ENCODE measurements at places on chromosomes 3 and 15.

- no peak for DNase-seq
Measured at GRCh38 chr15:77329202-77329601, 90.7 kb downstream of the PEAK1 start.

- DNase-seq: no peak
Measured at GRCh38 chr15:56953790-56954189, 35.3 kb downstream of the TCF12 start.

DNA sequence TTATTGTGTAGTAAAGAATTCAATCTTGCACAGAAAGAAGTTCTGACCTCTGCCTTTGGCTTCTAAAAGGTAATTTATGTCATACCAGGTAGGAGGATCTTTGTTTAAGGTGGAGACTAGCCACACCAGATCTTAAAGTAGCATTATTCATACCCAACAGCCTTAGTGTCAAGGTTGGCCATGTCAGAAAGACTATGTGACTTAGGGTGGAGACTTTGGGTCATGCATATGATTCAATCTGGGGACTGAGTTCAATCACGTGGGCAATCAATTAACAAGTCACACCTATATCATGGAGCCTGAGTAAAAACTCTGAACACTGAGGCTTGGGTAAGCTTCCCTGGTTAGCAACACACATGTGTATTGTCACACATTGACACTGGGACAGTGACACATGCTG is 28.5 kb upstream of the ENTPD3 start:
- DNase-seq: no peak

DNA sequence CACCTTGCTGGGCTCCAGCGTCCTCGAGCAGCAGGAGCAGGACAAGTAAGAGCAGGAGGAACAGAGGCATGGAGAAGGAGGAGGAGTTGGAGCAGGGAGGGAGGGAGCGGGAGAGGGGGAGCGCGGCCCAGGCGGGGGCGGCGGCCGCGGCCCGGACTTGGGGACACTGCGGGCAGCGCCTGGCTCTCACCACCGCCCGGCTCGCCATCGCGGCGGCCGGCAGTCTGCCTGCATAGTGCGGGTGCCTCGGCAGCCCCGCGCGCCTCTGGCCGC is 440 bp downstream of the DCBLD2 start:
- no peak for DNase-seq

- no peak for DNase-seq
Measured at GRCh38 chr3:147387885-147388699, 18.3 kb downstream of the ZIC4 start.

DNA sequence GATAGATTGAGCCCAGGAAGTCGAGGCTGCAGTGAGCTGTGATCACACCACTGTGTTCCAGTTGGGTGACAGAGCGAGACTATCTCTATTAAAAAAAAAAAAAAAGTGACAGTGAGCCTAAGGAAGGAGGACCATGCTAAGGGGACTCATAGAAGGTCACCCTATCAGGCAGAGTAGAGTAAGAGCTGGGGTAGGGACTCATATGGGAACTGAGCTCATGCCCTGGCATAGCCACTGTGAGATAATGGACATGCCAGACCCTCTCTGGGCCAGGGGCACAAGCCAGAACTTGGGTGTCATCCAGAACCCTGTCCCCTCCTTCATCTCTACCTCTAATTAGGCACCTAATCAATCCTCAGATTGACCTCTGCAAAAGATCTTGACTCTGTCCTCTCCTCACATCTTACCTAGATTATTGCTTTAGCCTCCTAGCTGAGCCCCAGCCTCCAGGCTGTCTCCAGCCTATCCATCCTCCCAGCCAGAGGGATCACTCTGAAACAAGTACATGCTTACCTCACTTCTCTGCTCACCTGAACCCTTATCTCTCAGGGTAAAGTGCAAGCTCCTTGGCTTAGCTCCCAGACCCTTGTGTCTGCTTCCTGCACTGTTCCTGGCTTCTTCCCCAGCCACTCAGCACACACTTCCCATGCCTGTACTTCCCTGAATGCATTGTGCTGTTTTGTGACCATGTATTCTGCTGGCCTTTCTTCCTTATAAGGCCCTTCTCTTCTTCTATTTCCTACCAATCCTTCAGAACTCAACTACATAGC is 76.4 kb downstream of the DAPK2 start:
- no peak for DNase-seq

GRCh38 chr3:119342176-119342575 is 48.0 kb downstream of the ARHGAP31 start:
- DNase-seq: no peak

DNA sequence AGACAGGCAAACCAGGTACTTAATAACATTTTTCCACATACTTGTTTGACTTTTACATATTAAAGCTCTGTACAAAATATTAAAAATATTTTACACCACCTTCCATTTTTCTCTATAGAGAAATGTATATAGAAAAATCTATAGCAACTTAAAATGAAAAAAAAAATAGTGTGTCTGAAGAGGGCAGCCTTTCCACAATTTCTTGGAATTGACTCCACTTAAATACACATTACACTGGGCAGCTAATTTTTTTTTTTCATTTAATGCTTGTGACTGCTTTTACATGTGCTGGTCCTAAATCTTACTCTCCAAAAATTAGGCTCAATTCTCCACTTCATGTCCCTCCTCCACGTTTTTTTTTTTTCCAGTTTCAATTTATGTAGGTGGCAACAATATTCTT is 427.0 kb upstream of the RBMS3 start:
- DNase-seq: no peak

DNA sequence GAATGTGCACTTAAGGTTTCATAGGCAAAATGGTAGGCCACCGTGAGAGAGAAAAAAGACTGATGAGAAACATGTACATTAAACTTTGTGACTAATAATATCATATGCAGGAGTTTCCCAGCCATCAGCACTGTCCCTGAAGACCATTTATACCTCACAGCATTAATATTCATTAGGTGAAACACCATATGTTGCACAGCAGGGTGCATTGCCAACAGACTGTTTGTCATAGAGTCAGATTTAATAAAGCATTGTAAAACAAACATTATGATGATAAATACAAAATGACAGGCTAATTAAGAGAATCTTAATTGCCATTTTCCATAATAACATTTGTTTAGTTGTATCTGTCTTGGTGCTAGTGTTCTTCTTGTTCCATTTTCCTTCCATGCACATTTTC is 578.3 kb downstream of the EPHA3 start:
- no peak for DNase-seq

DNA sequence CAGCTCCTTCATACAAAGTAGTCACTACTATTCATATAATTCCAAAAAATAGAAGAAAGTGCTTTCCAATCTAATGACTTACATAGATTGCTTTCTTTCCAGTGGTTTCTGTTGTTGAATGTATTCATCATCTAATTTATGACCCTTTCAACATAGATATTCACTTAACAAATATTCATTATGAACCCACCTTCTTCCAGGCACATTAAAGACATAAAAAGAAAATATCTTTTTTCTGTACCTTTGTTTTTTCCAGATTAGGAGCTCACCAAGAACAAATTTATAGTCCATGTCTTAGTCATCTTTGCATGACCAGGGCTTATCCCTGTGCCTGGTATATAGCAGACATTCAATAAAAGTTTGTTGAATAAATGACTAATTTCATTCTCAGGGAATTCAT is 32.4 kb upstream of the PDZRN3 start:
- no peak for DNase-seq

DNA sequence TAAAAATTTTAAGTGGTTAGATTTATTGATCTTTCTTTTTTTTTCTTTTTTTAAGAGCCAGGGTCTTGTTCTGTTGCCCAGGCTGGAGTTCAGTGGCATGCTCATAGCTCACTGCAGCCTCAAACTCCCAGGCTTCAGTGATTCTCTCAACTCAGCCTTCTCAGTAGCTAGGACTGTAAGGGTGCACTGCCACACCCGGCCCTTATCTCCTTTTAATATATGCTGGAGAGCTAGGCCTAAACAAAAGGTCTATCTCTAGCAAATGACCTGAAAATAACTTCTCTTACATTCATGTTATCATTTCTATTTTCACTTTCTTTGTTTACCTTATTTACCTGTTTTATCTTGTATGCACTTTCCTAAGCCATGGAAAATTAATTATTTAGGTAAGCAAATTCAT is 35.2 kb upstream of the MELTF start:
- no peak for DNase-seq

- DNase-seq: no peak
Measured at GRCh38 chr3:100720426-100720825, 11.1 kb downstream of the TFG start.

GRCh38 chr15:41971895-41972252 is 483 bp downstream of the EHD4 start:
- DNase-seq: no peak

- DNase-seq: no peak
Measured at GRCh38 chr3:12695112-12695511, 31.2 kb upstream of the RAF1 start.

GRCh38 chr15:35362195-35362829 is 183.7 kb downstream of the DPH6 start:
- DNase-seq: no peak

- no peak for DNase-seq
Measured at GRCh38 chr15:86165265-86166211, 85.9 kb downstream of the AGBL1 start.

- no peak for DNase-seq
Measured at GRCh38 chr3:189950258-189950657, 170.4 kb downstream of the P3H2 start.

- DNase-seq: no peak
Measured at GRCh38 chr15:37058316-37058985, 41.9 kb downstream of the MEIS2 start.

DNA sequence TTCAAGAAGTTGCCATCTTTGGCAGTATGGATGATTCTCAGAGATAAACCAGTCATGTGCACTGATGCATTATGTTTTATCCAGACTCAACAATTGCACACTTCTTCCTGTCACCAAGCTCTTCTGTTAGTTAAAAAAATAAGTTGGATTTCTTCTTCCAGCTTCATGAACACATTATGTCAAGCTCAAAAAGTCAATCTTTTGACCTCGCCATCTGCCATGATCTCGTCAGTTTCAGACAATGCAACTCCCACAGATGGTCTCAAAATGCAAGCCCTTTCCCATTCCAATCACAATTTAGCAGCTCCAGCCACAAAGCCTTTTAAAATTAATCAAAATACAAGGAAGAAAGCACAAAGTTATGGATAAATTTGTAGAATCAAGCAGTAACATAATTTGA is 42.8 kb downstream of the TFDP2 start:
- no peak for DNase-seq

DNA sequence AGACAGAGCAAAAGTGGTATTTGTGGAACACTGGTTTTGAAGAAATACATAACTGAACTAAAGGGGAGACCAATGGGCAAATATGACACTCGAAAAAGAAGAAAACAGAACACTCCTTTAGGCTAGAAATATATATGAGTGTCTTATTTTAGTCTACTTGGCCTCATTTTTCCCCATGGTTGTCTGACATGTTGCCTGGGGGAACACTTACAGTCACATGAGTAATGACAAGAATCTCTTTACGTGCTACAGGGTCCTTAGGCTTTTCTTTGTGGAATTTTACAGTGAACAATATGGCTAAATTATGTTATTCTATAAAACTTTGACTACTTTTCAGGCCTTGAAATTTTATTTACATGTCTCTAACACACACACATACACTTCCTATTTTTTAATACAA is 17.6 kb downstream of the METTL6 start:
- DNase-seq: no peak

- no peak for DNase-seq
Measured at GRCh38 chr3:146087116-146087515, 73.9 kb downstream of the PLOD2 start.

GRCh38 chr3:51686512-51687215 is 15.6 kb downstream of the TEX264 start:
- no peak for DNase-seq

GRCh38 chr15:42348083-42348482 is 11.2 kb upstream of the CAPN3 start:
- no peak for DNase-seq

GRCh38 chr15:40764629-40765103 is 798 bp downstream of the GCHFR start:
- DNase-seq: no peak

DNA sequence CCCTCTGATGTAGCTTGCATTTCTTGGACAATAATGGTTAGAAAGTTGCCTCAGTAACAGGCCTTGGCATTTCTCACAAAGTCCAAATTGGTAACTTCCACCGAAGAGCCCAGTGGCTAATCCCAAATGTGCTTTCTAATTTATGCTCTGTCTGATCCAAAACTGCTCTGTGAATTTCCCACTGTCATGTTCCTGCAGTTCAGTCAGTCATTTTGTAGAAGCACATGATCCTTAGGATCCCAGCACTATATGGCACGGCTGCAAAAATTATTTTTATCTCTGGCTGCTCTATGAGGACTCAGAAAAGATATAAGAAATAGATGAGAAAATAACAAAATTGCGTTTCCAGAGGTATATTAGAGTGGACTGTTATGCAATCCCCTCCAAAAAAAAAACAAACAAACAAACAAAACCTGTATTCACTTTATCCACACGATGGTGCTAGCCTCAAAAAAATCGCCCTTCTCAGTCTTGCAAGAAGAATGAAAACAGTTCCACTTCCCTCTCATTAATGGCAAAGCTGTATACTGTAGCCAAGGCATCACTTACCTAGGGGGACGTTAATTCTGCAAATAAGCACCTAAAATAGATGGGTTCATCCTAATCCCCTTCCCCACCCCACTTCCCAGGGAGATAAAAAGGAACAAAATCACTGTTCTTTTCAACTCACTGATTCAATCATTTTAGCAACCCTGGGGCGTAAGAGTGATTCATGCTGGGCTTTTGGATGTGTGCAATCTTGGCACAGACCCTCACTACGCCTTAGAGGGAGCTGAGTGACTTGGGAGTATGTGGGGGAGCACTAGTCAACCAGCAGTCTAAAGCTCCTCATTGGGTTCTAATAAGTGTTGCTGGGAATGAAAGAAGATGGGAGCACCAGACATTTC is 61.3 kb downstream of the TMCO5A start:
- peak; percentile 4 for DNase-seq

GRCh38 chr15:85718271-85718971 is 76.3 kb downstream of the KLHL25 start:
- DNase-seq: no peak

DNA sequence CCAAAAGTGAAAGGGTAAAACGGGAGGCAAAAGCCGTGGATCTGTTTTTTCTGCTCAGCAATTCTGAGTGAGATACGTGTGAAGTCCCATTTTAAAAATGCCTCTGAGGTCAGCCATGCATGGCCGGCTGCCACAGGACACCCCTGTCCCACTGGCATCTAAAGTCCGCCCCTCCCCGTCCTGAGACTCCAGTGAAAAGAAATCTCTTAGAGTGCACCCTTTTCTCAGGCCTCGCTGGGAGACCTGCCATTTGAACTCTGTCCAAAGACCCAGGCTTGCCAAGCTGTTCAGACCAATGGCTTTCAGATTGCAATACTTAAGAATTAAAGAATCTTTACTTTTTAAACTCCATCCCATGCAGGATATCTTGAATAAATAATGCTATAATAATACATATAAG is 61.0 kb upstream of the SLC24A5 start:
- DNase-seq: no peak

DNA sequence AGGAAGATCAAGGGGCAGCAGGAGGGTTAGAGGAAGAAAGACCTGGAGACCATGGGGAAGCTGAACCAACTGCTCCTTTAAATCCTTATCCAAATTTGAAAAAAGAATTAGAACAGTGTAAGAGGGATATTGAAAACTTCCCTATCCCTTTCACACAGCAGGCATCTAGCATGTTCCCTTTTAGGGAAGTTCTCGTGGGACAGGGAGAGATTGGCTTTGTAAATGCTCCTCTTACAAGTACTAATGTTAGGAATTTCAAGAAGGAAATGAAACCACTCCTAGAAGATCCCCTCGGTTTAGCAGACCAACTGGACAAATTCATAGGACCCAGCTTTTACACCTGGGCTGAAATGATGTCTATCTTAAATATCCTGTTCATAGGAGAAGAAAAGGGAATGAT is 41.5 kb downstream of the PPCDC start:
- DNase-seq: no peak

GRCh38 chr3:12719984-12720898 is 38.8 kb downstream of the TMEM40 start:
- DNase-seq: peak; percentile 4
